HuH-7 (cell line): ENCODE measurements at places on chromosomes 11 and 22.

GRCh38 chr11:17755891-17756290 is 21.3 kb downstream of the KCNC1 start:
- DNase-seq: no peak

DNA sequence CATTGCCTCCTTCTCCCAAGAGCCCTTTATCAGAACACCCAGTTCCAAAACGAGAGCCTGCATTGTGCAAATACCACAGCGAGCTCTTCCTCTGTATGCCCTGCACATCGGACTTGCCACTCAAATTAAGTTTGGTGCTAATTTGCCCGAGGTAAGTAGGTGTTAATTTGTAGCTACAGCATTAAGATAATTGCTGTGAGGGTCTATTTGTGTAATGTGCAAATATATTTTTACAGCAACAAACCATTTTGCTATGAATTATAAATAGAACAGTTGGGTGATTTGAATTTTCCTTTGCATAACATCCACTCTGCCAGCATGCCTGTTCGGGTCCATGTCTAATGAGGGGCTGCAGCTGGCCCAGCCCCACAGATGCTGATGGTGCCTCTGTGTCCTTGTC is 8.1 kb downstream of the ARHGAP8 start:
- no peak for DNase-seq

DNA sequence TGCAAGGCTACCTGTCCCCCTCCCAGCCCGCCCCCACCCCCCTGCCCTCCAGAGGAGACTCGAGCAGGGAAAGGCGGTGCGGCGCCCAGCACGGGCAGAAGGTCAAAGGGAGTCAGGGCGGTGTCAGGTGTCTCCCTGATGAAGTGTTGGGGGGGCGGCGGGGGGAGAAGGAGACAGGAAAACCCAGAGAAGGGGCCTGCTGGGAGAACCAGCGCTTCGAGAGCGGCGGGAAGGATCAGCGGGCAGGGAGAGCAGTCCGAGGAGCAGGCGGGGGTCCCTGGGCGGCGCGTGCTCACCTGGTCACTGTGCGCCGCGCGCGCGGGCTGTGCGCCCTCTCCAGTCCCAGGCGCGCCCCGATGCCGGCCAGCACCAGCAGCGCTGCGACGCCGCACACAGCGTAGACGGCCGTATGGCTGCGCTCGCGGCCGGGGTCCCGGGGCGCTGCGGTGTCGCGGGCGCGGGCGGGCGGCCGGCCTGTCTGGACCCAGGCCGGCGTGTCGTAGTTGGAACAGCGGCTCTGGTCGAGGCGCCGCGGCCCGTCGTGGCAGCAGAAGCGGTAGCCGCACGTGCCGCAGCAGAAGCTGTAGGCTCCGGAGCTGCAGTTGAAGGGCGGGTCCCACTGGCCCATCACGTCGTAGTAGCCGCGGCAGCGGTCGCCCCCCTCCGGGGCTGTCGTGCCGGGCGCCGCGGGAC is 886 bp downstream of the SHISA8 start:
- peak; percentile 53 for DNase-seq

DNA sequence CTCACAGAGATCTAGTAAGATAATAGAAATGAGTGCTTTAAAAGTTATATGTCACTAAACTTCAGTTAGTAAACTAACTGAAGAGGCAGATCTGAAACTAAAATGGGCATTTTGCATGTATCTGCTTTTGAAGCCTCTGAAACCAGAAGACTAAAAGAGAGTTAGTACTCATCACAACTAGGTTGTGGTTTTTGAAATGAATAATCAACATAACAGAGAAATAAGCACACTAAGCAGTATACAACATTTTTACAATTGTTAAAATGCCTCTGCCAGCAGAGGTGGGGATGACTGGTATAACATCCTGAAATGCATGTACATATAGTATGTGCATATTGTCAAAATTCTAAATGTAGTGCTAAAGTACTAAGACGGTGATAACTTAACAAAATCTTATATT is 564.5 kb downstream of the DLG2 start:
- DNase-seq: no peak

DNA sequence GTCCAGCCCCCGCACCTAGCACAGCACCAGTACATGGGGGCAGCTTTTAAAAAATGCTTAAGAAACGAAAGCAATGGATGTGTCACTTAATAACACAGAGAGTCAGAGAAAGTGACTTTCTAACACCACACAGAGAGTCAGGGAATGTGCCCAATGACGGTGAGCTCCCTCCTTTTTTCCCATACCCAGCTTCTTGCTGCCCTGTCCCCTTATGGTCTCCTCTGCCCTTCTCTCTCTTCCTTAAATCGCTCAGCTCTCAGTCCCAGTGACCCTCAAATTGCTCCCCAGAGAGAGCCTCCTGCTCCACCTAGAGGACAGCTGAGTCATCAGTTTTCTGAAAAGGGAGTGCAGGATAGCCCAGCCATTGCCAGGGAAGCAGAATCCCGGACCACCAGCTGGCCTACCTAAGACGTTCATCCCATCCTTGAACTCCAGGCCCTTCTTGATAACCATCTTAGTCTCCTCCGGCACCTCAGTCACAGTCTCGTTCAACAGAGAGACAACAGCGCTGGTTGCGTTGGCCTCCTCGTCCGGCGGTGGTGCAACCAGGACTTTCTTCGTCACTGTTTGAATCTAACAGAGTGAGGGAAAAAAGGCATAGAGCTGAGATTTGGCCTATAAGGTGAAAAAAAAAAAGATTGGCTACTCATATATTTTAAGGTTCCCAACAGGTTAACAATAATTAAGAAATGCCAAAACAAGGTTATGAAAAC is 113.5 kb downstream of the SLC1A2 start:
- peak; percentile 66 for DNase-seq

- no peak for DNase-seq
These were observed 126.9 kb downstream of the KCNQ1 start for GRCh38 chr11:2571598-2572281.

GRCh38 chr22:36838119-36839030 is 21.5 kb upstream of the PVALB start:
- no peak for DNase-seq

DNA sequence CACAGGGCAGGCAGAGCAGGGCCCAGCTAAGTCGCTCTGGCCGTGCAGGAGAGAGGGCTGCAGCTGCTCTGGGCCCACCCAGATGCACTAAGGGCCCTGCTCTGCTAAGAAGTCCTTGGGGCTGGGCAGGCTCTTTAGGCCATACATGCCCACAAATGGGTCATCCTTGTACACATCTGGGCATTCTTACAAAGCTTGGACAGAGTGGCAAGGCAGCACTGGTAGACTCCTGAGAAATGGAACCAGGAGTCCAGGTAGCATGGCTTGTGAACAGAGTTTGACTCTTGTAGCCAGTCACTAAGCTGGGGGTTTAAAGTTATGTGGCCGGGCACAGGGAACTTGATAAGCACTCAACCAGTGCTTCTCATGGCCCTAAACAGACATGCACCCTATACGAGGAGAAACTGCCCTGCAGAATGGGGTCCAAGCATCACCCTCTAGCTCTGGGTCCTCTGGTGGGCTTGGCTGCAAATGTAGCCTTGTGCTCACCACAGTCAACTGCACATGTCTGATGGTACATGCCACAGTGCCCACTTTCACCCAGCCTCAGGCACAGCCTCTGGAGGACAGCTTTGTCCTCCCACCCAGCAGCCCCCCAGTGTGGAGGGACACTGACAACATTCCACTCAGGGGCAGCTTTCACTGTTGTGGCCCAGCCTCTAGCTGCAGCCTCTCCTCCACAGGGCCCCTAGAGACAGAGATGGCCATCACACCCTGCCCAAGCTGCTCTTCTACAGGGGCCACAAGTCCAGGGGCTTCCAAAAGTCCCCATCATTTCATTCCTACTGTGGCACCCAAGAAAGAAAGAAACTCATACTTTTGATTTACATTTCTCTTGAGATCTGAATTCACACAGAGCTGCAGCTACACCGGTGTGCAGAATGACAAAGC is 75.2 kb downstream of the DGCR2 start:
- no peak for DNase-seq

- DNase-seq: no peak
These were observed 41.7 kb upstream of the ADA2 start for GRCh38 chr22:17260950-17261349.

DNA sequence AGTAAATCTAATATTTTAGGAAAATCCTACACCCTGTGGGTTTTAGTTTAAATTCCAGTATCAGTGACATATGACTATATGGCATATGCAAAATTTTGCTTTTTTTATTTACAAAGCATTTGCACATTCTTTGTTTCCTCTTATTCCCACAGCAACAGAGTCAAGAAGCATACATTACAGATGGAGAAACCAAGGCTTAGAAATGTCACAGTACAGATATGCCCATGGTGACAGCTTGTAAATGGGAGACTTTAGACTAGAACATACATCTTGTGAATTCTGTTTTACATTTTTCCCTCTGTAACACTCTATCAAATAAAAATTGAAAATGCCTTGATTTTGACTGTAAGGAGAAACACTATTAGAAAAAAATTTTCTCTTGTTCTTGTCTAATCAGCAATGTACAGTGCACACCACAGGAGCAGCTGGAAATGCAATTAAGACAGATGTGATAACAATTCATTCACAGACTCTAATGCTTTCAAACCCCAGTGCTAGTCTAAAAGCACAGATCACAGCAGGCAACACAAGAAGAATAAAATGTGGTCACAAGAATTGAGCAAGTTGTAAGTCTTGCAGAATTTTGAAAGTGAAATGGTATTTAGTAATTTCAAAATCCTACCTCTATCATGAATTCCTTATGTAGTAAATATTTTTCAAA is 375.9 kb downstream of the LUZP2 start:
- DNase-seq: no peak

DNA sequence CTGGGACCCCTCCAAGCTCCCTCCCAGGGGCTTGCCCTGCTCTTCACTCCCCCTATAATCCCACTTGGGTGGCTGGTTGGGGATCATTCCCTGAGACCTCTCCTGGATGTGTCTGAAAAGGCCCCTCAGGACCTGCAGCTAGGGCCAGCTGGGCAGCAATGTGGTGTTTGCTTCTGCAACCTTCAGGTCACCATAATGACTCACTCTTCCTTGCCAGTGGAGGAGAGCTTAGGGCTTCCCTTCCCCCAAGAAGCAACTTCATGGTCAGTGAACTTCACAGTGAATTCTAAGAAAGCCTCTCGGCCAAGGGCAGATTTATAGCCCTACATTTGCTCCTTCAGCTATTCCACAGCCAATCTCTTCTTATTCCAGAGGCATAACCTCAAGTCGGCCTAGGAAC is 45.1 kb upstream of the TSPAN18 start:
- DNase-seq: no peak

GRCh38 chr11:69599502-69599901 is 41.5 kb upstream of the CCND1 start:
- no peak for DNase-seq

DNA sequence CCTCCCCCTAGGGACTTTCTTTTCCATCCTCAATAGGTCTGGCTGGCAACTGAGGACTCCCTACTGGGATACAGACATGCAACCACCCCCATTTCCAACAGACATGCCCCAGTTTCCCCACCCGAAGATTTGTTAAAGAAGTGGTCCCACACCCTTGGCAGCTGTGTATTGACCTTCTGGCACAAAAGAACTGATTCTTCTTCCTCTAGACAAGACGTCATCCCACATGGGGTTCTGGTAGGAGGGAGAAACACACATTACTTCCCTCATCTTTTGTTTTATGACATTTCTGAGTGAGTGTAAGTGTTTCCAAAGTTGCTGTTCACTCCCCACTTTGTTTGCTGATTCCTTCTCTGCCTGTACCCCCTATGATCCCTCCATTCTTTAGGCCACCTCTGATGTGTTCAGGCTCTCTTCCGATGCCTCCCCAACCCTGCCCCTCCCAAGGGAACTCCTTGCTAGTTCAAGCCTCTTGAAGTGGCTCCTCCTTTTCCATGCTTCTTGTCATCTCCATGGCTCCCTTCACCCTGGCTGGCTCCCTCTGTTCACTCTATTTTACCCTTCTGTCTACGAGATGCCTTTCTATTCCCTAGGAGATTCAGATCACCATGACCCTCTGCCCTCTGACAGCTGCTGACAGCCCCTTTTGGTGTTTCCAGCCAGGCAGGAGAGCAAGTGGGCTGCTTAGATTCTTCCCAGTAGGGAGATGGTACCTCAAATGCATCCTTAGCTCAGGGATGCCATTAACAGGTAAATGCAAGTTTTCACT is 4.3 kb downstream of the KIRREL3 start:
- DNase-seq: no peak

DNA sequence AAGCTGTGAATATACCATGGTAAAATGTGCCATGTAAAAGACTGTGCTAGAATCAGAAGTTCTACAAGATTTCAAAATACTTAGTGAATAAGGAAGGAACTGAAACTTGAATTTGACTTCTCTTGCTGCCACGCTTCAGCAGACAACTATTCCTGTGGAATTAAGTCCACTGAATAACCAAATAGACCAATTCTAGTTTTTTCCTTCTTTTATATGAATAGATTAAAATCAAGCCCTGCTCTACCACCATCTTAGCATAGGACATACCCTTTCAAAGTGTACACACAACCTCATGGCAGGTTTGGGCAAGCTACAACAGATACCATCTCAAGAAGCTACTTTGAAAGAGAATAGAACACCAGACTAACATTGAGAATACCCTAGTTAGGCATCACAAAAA is 23.4 kb upstream of the CLNS1A start:
- DNase-seq: no peak

- no peak for DNase-seq
These were observed 73.2 kb downstream of the CCDC81 start for GRCh38 chr11:86447763-86448480.

GRCh38 chr22:29331658-29332300 is 16.3 kb upstream of the RASL10A start:
- no peak for DNase-seq

- DNase-seq: peak; percentile 88
These were observed 36.2 kb downstream of the TBC1D22A start for GRCh38 chr22:46798366-46799350.

DNA sequence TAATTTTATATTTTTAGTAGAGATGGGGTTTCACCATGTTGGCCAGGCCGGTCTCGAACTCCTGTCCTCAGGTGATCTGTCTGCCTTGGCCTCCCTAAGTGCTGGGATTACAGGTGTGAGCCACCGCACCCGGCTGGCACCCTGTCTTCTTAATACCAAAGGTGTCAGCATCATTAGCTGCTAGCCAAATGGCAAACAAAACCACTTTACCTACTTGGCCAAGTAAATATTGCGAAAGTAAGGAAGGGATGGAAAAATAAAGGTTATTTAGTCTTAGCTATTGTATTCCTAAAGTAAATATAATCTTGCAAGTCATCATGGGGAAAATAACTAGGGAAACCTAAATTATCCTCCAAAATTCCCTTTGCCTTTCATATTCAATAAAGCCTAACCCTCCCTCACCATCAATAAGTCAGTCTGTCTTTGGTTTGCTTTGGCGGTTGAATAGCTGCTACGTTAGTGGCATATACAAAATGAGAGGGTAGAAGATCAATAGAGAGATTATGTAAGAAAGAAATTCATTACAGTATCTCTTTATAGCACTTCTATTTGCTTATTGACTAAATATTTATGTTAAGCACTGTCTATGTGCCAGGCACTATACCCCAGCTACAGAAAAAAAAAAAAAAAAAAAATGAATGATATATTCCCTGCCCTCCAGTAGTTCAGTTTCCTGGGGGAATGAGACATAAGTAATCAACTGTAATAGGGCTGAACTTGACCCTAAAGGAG is 40.2 kb upstream of the CFAP300 start:
- no peak for DNase-seq

- DNase-seq: no peak
These were observed at the start of gene C11orf68 for GRCh38 chr11:65918211-65919140. Gene C11orf68 (minus strand): TSS chr11:65919062. CDS start chr11:65919031, 31 bp downstream.
